Body of pancreas (tissue), 4 donors: ENCODE measurements at places on chromosomes 13 and 19.

DNA sequence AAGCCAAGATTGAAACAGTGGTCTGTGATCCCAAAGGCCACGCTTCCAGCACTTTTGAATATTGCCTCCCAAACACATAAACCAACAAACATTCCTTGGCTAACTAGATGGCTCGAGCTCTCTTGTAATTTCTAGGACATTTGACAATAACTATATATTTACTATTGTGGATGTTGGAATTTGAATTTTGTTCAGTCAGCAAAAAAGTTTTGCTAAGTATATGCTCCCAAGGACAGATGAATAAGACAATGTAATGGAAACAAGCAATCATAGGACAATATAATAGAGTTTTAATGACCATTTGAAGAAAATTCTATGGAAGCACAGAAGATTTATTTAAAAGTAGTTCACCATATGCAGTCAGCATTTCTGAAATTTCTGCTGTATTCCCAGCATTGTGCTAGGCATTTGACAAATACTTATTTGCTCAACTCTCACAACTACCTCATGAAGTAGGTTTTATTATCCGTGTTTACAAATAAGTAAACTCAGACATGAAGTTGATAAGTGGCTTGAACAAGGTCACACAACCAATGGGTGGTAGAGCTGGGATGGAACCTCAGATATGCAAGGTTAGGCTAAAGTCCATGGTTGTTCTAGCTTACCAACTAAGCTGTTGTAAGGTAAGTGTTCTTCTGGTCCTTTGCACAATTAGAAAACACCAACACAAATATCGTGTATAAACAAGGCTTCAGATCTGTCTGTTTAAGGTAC lies 205.1 kb downstream of the NUFIP1 start:
- DNase-seq = no peak

GRCh38 chr19:29681422-29682235 lies 16.4 kb downstream of the PLEKHF1 start:
- no peak for DNase-seq

- no peak for DNase-seq
These were observed 202.2 kb downstream of the SUCLA2 start for GRCh38 chr13:47798906-47799305.

GRCh38 chr19:31515931-31516330 lies 166.7 kb upstream of the TSHZ3 start:
- DNase-seq = no peak

DNA sequence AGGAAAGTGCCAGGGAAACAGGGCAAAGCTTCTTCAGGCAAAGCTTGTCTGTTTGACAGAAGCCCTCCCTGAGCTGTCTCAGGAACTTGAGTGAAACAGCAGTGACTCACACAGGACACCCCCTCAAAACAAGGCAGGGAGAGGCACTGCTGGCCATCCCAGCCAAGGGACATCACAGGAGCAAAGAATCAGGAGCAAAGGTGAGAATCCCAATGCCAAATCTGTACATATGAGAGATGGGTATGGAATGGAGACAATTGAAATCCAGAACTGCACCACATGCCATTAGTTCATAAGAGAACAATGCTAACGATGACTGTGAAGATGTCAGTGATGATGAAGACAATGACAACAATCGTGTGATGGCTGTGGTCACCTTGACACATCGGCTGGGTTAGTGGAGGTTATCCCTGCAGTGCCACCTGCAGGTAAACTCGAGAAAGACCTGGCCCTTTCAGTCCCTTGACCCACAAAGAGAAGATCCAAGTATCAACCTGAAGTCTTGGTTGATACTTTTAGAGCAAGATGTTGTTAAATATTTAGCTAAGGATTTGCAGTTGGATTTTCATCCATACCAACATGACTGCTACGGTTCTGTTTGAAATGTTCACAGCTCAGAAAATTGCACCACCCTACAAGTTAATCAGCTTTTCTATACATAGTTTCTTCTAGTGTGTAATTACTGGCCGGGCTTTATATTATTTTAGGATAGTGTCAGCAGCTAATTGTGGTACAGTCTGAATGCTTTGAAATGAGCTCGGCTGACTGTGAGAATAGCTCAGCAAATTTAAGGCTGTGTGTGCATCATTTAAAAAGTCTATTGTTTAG lies 42.0 kb upstream of the IPO5 start:
- DNase-seq = peak; percentile 8

DNA sequence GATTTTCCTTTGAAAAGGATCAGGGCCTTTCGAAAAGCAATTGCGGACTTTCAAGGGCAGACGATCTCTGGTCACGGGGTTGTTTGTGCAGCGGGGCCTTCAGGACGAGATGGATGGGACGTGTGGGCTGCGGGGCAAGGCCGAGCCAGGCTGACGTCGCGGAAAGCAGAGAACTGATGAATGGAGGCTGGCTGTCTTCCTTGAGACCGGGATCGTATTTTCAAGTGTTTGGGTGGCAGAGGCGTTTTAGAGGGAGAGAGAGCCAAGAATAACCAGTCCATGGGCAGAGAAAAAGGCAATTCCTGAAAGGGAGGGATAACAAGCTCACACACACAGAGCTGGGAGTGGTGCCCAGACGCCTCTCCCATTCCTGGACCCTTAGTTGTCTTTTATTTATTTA lies 138.9 kb upstream of the USP29 start:
- no peak for DNase-seq

DNA sequence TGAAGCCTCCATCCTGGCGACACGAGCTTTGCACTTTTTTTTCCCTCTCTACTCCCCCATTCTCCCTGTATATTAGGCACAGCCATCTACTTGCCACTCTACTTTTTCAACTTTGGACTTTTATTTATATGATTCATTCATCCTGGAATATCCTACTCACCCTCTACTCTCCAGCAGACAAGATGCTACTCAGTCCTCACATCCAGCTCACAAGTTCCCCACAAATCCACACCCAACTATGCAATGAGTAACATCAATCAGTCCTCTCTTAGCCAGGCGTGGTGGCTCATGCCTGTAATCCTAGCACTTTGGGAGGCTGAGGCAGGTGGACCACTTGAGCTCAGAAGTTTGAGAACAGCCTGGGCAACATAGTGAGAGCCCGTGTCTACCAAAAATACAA lies 23.9 kb upstream of the URAD start:
- no peak for DNase-seq

GRCh38 chr13:73954808-73955207 lies 179.4 kb downstream of the KLF12 start:
- DNase-seq = no peak

DNA sequence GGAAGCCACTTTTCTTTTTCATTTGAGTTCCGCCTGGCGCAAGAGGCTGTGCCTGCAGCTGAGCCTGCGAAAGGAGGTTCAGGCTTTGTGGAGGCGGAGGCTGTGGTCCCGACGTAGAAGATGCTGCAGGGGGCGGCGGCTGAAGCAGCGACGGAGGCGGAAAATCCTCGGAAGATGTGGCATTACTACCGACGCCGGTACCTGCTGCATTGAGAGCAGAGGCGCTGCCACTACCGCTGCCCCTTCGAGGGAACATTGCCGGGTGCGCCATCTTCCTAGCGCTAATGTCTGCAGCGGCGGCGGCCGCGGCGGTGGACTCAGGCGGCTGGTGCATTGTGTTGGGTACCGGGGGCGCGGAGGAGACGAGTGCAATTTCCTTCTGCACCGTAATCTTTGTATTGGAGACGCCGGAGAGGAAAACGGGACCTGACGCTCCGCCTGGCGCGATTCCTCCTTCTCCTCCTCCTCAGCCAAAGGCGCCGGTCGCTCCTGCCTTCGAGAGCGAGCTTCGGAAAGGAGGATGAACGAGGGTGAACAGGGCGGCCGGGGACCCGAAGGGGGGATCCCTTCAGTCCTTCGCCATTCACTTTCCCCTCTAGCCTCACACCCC lies at the start of gene TSC22D1:
TSS of gene TSC22D1 (minus strand) at position 590 of the 610 bp plus-strand sequence. CDS start at position 334, 256 bp downstream.
- peak; percentile 48 for DNase-seq

DNA sequence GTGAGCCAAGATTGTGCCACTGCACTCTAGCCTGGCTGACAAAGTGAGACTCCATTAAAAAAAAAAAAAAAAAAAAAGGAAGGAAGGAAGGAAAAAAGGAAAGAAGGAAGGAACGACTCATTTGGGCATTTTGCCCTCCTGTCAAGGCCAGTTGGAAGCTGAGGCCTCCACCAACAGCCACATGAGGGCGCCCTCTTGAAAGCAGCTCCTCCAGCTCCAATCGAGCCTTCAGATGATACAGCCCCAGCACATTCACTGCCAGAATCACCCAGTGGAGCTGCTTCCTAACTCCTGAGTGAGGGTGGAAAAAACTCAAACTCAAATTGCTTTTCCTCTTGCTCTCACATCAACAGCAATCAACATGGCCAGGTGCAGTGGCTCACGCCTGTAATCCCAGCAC lies 40.9 kb downstream of the GNG7 start:
- no peak for DNase-seq

DNA sequence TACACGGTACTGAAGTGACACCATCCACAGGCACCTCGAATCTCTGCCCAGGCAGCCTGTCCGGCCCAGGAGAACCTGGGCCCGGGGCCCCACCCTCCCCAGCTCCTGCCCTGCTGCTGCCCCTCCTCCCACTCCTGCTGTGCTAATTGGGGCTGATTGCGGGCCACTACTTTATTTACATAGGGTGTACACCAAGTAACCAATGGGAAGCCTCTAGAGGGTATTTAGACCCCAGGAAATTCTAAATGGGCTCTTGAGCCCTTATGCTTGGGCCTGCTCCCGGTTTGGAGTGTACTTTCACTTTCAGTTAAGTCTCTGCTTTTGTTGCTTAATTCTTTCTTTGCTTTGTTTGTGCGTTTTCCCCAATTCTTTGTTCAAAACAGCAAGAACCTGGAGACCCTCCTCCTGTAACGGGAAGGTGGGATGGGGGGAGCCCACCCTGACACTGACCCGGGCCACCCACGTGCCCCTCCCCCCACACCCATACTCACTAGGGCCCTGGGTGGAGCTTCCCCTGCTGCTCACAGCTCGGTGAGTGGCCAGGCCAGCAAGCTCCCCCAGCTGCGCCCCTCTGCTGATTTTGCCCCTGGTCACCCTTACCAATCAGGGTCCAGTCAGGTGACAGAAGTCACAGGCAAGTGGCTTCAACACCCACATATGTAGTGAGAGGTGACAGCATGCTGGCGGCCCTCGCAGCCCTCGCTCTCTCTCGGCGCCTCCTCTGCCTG lies 9.4 kb downstream of the SCGB2B2 start:
- no peak for DNase-seq

GRCh38 chr19:7483720-7484201 lies 5.1 kb downstream of the PEX11G start:
- DNase-seq = no peak
